ENCODE measurements at places on chromosomes 5 and 9.

DNA sequence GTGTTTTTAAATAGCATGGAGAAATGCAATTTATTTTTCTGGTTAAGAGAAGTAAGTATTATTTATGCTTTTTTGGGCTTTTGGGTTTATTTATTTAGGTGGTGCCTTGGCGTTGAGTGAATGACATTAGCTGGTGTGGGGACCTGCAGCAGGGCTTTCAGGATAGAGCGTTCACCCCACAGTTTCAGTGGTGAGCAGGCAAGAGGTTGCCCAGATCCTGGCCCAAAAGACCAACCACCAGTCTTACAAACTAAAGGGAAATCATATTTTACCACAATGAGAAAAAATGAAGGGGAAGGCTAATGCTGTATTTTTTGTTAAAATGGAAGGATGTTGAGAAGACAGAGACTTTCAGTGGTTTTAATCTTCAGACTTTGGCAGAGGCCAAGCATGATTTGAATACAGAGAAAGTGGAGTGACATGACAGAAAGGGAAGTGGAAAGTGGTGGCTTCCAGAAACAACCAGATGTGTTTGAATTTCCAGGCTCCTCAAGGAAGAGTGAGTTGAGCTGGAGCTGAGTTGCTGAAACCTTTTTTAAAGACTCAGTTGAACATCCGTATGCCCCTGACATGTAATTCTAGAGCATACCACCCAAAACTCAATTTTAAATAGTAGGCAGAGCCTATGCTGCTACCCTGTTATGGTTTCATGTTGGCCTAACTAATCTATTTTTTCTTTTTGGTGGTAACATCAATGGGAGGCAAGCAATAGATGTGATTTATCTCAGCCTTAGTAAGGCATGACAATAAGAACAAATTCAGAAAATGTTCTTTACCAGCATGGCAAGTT, 94.8 kb downstream of the AOPEP start:
- no peak for DNase-seq

DNA sequence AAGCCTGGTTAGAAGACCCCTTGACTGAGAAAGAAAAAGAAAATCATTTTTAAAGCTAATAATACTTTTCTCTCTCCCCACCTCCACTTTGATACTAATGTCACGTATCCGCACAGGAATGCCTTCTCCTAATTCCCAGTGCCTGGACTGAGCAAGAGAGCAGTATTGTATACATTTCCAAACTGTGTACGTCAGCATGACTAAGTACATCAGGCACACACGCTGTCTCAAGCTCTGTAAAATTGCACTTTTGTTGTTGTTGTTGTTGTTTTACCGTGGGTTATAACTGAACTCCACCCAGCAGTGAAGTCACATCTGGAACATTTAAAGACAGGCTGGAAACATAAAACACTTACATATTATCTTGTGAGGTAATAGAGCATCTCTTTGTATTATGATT, 407.6 kb downstream of the DNAH5 start:
- no peak for DNase-seq

DNA sequence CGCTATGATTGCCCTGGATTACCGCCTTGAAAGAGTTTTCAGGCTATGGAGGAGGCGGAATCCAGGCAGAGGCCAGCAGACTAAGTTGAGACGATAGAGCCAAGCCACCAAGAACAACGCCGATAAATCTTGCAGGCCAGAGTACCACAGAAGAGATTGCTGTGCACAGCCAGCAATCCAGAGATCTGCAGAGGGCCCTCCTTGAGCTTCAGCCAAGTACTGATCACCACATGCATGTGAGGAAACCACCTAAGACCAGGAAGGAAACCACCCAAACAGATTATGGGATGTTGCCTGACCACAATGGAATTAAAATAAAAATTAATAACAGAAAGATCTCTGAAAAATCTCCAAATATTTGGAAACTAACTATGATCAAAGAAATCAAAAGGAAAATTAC, 74.9 kb downstream of the GCNT4 start:
- DNase-seq = no peak

- no peak for DNase-seq
These were observed 25.2 kb downstream of the MAP3K1 start for GRCh38 chr5:56840597-56840996.

DNA sequence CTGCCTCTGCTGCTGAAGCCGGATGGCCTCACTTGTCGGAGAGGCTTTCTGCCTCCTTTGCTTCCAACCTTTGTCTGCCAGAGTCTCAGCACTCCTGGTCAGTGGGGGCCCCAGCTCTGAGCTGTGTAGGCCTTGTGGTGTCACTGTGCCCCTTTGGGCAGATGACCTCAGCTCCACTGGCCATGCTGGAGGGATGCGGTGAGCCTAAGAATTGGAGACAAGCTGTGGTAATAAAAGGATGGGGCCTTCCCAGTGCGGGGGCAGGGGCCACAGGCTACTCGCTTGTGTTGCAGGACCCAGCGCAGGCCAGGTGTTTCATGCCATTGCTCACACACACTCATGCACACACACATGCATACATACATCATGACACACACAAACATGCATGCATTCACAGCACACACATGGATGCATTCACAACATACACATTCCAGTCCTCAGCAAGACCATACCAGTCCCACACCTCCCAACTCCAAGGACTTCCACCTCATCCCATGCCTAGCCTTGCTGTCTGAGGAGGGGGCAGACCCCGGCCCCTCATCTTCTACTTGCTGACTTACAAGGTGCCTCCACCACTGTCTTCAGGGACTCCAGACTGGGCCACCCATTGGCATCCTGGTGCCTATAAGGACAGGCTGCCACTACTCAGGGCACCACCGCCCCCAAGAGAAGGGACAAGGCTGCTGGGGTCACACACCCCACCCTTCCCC, 237.7 kb downstream of the SYK start:
- DNase-seq = no peak

DNA sequence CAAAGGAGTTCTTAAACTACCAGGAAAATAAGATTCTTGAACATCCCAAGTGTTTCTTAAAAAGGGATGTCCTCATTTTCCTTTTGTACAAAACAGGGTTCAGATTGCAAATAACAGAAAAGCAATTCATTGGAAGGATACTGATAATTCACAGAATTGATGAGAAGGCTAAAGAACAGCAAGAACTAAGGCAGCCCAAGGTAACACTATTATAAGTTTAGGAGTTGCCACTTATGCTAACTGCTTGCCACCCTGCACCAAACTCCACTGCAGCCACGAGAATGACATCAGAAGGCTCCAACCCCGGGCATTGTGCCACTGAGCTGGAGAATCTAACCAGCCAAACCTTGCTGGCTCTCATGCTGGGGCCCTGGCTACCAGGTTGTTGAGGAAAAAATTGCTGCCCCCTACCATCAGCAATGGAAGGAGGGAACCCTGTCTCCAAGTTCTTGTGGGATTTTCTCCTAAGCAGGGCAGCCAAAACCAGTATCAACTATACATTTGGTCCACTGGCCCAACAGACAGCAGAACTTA, 123.4 kb downstream of the ARL15 start:
- no peak for DNase-seq

DNA sequence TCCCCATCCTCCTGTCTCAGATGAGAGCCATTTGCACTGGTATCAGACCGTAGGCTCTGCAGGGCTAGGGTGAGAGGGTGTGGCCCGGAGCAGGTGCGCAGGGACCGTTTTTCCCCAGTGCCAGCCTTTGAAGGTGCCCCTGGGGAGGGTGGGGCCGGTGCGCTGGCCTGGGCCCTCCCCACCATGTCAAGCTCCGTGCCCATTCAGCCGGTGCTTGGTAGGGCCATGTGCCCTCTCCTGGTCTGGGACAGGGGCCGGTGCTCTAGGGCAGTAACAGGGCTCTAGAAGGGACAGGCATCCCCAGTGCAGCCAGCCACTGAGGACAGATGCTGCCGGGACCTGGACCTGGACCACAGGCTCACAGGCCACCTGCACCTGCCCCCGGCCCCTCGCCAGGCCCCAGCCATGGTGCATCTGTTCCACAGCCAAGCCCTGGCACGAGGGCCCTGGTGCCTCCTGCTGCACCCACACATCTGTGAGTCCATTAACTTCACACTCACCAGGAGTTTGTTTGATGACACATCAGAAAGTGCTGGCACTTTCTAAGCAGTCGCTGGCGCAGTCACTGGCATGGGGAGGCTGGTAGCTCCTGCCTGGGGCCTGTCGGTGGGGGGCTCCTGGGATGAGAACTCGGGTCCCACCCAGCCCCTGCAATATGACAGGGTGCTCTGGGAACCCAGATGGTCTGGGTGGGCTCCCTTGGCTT, 5.0 kb upstream of the QRFP start:
- no peak for DNase-seq

DNA sequence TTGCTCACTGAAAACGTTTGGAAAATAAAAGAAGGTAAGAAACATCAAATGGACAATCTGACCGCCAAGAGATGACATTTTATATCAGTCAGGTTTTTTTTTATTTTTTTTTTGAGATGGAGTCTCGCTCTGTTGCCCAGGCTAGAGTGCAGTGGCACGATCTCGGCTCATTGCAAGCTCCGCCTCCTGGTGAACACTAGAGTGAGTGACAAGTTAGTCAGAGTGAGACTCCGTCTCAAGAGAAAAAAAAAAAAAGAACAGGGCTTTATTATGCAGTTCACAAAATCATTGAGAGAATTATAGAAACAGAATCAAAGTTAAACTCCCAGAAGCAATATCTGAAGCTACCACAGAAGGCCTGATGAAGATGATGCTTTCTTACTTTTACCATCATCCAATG, 70.1 kb downstream of the DTWD2 start:
- no peak for DNase-seq

- DNase-seq = peak; percentile 76
These were observed 13.9 kb downstream of the REXO4 start for GRCh38 chr9:133403766-133404453.

DNA sequence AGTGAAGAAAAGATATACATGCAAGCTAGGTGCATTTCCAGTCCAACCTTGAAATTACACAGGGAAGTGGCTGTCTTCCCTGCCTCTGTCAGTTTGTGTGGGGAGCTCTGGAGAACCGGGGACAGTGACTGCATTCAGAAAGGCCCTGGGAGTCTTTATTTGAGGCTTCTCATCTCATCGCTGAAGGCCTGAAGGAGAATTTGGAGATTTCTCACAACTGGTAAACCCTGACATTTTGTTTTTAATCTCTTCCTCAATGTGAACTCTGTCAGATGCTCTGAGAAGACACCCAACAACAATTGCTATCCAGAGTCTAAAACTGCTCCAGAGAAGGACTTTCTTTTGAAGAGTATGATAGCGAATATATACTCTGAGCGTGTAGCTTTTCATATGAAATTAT, 33.0 kb downstream of the MACIR start:
- no peak for DNase-seq

DNA sequence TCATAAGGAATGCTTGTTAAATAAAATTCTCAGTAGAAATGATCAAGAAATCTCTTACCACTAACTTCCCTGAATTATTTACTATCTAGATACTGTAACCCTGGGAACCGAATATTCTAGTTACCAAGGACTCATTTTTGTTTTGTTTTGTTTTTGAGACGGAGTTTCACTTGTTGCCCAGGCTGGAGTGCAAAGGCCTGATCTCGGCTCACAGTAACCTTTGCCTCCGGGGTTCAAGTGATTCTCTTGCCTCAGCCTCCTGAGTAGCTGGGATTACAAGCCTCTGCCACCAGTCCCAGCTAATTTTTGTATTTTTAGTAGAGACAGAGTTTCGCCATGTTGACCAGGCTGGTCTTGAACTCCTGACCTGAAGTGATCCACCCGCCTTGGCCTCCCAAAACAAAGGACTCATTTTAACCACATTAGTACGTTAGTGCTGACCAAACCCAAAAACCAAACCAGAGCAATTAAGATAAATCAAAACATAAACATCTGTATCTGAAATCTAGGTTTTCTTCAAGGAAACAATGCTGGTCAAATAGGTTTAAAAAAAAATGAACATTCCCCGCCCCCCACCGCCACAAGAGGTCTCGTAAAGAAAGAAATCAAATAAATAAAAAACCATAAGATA, 3.7 kb downstream of the TXN start:
- DNase-seq = no peak

GRCh38 chr5:54450542-54450941, 5.0 kb upstream of the HSPB3 start:
- no peak for DNase-seq

GRCh38 chr9:123435471-123435870, 79.5 kb downstream of the CRB2 start:
- no peak for DNase-seq

DNA sequence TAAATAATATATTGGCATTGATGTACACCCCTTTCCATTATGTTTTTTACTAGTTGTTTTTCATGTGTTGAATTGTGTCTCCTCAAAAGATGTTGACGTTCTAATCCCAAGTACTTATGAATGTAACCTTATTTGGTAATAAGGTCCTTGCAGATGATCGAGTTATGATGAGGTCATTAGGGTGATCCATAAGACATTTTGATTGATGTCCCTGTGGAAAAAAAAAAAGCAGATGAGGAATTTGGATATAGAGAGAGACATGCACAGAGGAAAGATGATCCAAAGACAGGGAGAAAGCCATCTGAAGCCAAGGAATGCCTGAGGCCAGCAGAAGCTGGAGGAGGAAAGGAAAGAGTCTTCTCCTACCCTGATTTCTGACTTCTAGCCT, 632.7 kb downstream of the TLR4 start:
- DNase-seq = no peak

DNA sequence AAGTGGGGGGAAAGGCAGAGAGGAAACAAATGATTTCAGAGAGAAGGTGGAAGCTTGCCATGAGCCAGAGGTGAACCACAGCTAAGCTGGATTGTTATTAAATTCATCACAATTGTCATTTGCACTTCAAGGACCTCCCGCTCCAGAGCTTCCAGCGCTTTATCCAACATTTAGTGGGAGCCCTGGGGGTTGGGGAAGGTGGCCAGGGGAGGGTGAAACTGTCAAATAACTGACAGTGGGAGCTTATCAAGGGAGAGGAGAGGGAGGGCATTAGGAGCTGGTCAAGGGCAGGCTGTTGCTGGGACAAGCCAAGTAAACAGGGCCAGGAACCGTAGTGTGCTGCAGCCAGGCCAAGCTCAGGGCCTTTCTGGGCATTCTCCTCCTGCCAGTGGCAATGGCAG, 71.5 kb downstream of the SIL1 start:
- DNase-seq = no peak

DNA sequence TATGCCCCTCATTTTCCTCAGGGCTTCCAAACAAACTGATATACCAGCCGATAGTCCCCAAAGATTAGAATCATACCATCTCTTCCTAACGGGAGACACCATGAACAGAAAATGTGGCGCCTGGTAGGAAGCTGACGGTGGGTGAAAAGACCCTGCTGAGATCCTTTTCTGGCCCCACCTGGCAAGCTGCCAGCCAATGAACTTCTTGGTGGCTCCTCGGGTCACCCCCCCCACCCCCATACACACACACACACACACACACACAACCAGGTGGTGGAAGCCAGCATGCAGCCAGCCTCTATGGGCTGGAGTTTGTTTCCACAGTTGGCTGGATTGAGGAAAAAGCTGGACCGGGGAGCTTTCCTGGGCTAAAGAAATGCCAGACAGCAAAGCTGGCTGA, 4.8 kb upstream of the CCIN start:
- DNase-seq = no peak

DNA sequence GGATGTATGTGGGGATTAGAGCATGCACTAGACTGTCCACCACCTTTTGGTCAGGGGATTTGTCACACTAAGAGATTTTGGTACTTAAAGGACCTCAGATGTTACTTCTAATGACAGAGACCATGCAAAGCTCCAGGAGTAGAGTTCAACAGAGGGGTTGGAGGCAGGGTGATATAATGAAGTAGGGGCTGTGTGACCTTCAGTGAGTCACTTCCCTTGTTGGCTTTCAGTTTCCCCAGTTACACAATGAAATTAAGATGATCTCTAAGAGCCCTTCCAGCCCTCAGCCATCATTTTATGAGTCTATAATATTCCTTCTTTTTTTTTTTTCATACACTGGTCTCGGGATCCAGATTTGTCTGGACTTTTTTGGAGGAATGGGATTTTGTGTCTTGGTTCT, 26.8 kb downstream of the GLRA1 start:
- no peak for DNase-seq

GRCh38 chr5:178305801-178306200, 73.2 kb upstream of the PHYKPL start:
- DNase-seq = no peak
